ENCODE measurements at places on chromosomes 16 and 17. TPM values are rescaled to one million over a fixed set of nuclear protein-coding genes. Genes with fewer than 3 reads are reported as not detected.

DNA sequence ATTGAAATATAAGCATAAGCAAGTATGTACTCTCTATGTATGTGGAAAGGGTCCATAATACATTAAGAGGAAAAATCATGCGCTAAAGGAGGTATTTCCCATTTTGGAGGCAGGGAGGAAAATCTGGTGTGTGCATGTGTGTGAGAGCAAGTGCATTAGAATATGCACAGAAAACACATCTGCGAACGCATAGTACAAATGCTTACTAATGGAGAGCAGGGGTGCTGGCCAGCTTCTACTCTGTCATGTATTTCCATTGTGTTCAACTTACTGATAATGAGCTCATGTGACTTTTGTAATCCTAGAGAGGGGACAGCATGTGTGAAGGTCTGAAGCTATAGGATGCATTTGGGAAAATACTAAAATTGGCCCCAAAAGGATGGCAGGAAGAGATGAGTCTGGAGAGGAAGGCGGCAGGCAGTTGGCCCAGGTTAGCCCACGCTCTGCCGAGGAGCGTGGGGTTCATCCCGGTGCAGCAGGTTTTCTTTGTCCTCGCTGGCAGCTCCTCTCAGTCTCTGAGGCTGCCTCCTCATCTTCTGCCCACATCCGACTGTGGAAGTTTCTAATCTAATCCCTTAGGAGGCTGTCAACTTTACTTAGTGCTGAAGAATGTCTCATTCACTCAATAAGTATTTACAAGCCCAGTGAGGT, 17.8 kb upstream of the KSR1 start:
- H3K4me3 ChIP-seq, result no peak overlapping the region
- H3K27ac ChIP-seq, result no peak overlapping the region
- H3K4me1 ChIP-seq, result no peaks in the 10 kb centered on the region
- no peaks in the 10 kb centered on the region for H3K27me3 ChIP-seq
- DNase-seq, result no peak

- H3K4me1 ChIP-seq, result no peaks in the 10 kb centered on the region
- H3K27me3 ChIP-seq, result no peaks in the 10 kb centered on the region
- no peak for DNase-seq
- no peak overlapping the region for H3K27ac ChIP-seq
Measured at GRCh38 chr16:67405336-67405735, 10.9 kb downstream of the ZDHHC1 start.

GRCh38 chr17:49341356-49341755, 20.7 kb downstream of the ZNF652 start:
- no peaks in the 10 kb centered on the region for H3K36me3 ChIP-seq
- no peak overlapping the region for H3K27ac ChIP-seq
- peaks cover 3% of the 10 kb centered on the region for H3K4me1 ChIP-seq
- H3K27me3 ChIP-seq, result no peaks in the 10 kb centered on the region
- H3K4me3 ChIP-seq, result no peak overlapping the region
- DNase-seq, result no peak

Gene GRAP
- total RNA-seq, result 0.46 TPM

- H3K4me3 ChIP-seq, result no peak overlapping the region
- no peak for DNase-seq
- no peak overlapping the region for H3K27ac ChIP-seq
- no peaks in the 10 kb centered on the region for H3K4me1 ChIP-seq
Measured at GRCh38 chr17:48589060-48589830, 796 bp downstream of the HOXB3 start.

GRCh38 chr17:74513987-74514631, 17.2 kb downstream of the CD300LB start:
- peak; percentile 30 for DNase-seq
- no peaks in the 10 kb centered on the region for H3K36me3 ChIP-seq
- no peak overlapping the region for H3K27ac ChIP-seq
- H3K4me3 ChIP-seq, result no peak overlapping the region
- H3K4me1 ChIP-seq, result no peaks in the 10 kb centered on the region
- peaks cover 12% of the 10 kb centered on the region for H3K27me3 ChIP-seq

Gene WFDC1
- not detected for total RNA-seq

- no peaks in the 10 kb centered on the region for H3K4me1 ChIP-seq
- DNase-seq, result no peak
- H3K27me3 ChIP-seq, result no peaks in the 10 kb centered on the region
- H3K4me3 ChIP-seq, result no peak overlapping the region
Measured at GRCh38 chr16:60329108-60329507, 1595.0 kb upstream of the GOT2 start.

Gene ERAL1
- 25.8 TPM for total RNA-seq

Gene TIGD7
- total RNA-seq, result 10.6 TPM

Gene MYH13
- total RNA-seq, result not detected

GRCh38 chr17:6651919-6652452, 424 bp downstream of the C17orf100 start:
- DNase-seq, result peak; percentile 32
- no peaks in the 10 kb centered on the region for H3K36me3 ChIP-seq
- peak overlapping the region; percentile 81 for H3K4me3 ChIP-seq
- peaks cover 44% of the 10 kb centered on the region for H3K27me3 ChIP-seq

Gene MEFV
- not detected for total RNA-seq

DNA sequence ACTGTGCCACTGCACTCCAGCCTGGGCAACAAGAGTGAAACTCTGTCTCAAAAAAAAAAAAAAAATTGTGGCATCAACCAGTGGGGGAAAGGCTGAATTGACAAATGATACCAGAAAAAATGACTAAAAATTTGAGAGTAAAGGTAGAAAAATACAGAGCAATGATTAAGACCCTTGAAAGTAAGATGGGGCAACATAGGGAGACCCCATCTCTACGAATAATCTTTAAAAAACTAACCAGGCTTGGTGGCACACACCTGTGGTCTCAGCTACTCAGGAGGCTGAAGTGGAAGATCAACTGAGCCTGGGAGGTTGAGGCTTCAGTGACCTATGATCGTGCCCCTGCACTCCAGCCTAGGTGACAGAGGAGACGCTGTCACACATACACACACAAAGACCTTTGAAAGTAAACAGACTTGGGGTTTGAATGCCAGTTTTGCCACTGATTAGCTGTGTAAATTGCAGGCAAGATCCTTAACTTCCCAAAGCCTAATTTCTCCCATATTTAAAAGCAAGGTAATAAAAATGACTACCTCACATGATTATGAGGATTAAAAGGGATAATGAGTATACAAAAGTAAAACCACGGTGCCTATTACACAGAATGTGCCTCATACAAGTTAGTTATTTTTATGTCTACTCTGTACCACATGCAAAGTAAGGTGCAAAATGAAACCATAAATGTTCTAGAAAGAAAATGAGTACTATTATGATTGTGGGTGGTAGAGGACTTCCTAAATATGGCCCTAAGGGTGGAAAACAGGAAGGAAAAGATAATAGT, 21.7 kb upstream of the PAFAH1B1 start:
- no peaks in the 10 kb centered on the region for H3K36me3 ChIP-seq
- no peaks in the 10 kb centered on the region for H3K4me1 ChIP-seq
- H3K27ac ChIP-seq, result no peak overlapping the region
- no peak overlapping the region for H3K4me3 ChIP-seq

DNA sequence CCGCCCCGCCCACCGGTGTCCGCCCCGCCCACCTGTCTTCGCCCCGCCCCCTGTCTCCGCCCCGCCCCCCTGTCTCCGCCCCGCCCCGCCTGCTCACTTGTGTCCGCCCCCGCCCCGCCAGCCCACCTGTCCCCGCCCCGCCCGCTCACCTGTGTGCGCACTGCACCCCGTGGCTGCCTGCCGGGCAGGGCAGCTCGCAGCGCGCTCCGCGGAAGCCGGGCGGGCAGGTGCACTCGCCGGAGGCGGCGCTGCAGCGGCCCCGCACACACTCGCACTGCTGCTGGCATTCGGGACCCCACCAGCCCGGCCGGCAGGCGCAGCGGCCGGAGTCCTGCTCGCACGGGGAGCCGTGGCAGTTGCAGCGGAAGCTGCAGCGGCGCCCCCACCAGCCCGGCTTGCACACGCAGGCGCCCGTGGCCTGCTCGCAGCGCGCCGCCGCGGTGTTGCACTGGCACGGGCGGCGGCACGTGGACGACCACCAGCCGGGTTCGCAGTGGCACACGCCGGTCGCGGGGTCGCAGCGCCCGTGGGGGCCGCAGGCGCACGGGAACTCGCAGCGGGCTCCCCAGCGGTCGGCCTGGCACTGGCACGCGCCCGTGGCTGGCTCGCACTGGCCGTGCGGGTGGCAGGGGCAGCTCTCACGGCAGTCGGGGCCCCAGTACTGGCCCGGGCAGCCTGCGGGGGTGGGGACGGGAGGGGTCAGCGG, 2.1 kb downstream of the SCARF1 start:
- peak overlapping the region; percentile 50 for H3K4me3 ChIP-seq
- H3K27ac ChIP-seq, result no peak overlapping the region
- H3K36me3 ChIP-seq, result no peaks in the 10 kb centered on the region
- H3K27me3 ChIP-seq, result peaks cover 54% of the 10 kb centered on the region

GRCh38 chr16:56732366-56732765, 2.4 kb downstream of the NUP93 start:
- no peaks in the 10 kb centered on the region for H3K27me3 ChIP-seq
- H3K36me3 ChIP-seq, result no peaks in the 10 kb centered on the region
- H3K4me1 ChIP-seq, result peaks cover 5% of the 10 kb centered on the region
- no peak overlapping the region for H3K4me3 ChIP-seq

GRCh38 chr17:48804936-48805411, 12.1 kb downstream of the TTLL6 start:
- no peak overlapping the region for H3K27ac ChIP-seq
- DNase-seq, result peak; percentile 80
- peaks cover 8% of the 10 kb centered on the region for H3K27me3 ChIP-seq
- no peak overlapping the region for H3K4me3 ChIP-seq
- H3K4me1 ChIP-seq, result no peaks in the 10 kb centered on the region
- no peaks in the 10 kb centered on the region for H3K36me3 ChIP-seq

DNA sequence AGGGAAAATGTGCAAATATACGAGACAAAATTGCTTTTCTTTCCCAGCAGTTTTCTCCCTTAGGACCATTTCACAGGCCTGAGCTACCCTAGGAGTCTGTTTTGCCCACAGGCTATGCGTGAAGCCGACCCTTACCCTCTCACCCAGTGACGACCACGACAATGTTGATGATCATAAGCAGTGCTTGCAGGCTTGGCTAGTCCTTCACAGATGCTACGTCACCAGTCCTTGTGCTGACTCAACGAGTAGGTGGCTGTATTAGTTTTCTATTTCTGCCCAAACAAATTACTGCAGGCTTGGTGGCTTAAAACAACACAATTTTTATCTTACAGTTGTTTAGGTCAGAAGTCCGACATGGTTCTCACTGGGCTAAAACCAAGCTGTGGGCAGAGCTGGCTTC, 574.6 kb upstream of the HSBP1 start:
- H3K27me3 ChIP-seq, result no peaks in the 10 kb centered on the region
- H3K27ac ChIP-seq, result no peak overlapping the region
- peaks cover 6% of the 10 kb centered on the region for H3K4me1 ChIP-seq
- no peak overlapping the region for H3K4me3 ChIP-seq
- no peaks in the 10 kb centered on the region for H3K36me3 ChIP-seq

DNA sequence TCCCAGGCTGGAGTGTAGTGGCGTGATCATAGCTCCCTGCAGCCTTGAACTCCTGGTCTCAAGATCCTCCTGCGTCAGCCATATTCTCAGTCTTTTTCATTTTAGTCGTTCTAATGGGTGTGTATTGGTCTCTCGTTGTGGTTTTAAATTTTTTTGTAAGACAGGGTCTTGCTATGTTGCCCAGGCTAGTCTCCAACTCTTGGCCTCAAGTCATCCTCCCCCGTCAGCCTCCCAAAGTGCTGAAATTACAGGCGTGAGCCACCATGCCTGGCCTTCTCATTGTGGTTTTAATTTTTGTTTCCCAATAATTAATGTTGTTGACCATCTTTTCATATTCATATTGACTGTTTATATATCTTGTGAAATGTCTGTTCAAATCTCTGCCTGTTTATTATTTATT, 8.6 kb downstream of the TMEM94 start:
- H3K36me3 ChIP-seq, result no peaks in the 10 kb centered on the region
- no peak overlapping the region for H3K4me3 ChIP-seq
- H3K27ac ChIP-seq, result no peak overlapping the region
- H3K27me3 ChIP-seq, result no peaks in the 10 kb centered on the region

All from neural progenitor cell (in vitro differentiated cells).